Stimulated activated effector memory CD8-positive, alpha-beta T cell treated with anti-CD3 and anti-CD28 coated beads, Interleukin-12 subunit alpha, Interleukin-12 subunit beta, amount 100 ng/mL, for 72 hours (primary cell): ENCODE measurements at places on chromosomes 6 and 20.

- DNase-seq: no peak
Measured at GRCh38 chr6:43396408-43397149, 27.1 kb upstream of the ZNF318 start.

GRCh38 chr6:113405326-113406047 is 451.7 kb upstream of the MARCKS start:
- no peak for DNase-seq

DNA sequence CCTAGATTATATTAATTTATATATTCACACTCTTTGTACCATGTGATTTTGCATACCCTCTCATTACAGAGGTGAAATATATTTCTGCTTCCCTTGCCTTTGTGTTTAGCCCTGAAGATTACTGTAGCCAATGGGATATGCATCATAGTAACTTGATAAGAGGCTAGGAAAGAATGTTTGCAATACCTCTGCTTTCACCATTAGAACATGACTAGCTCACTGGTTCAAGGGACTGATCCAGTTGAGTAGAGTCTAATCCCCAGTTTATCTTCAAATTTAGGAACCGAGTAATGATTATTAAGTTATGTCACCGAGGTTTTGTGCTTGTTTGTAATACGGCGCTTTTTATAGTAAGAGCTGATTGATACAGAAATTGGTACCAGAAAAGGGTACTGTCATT is 552.6 kb upstream of the GJE1 start:
- no peak for DNase-seq

DNA sequence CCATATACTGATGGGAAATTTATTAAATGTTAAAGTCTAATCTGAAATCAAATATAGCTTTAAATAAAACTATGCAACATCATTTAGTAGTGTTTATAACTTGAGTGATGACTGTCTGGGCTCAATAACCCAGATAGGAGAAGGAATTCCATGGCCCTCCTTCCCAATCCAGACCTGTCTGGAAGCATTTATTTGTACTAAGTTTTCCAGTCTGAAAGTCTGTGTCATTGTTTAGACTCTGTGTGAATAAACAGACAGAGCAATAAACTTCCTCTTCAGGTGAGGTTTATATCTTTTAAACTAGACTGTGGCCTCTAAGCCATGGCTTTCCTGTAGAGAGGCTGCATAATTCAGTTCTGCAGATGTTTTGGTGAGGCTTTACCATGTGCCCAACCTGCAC is 176.4 kb downstream of the SOX4 start:
- no peak for DNase-seq

DNA sequence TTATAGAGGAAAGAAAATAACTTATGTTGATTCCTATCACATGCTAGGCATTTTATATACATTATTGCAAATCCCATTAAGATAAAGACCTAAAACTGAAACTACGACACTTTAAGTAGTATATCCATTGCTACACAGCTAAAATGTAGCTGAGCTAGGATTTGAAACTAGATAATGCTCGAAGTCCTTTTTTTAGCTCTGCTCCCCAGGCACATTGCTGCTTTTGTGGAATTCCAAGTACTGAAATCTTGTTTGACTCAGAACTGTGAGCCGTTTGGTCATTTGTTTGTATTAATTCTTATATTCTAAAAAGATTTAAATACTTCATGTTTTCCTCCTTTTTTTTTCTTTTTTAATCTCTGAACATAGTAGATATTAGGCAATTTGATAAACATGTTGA is 644.8 kb downstream of the HACE1 start:
- DNase-seq: no peak

DNA sequence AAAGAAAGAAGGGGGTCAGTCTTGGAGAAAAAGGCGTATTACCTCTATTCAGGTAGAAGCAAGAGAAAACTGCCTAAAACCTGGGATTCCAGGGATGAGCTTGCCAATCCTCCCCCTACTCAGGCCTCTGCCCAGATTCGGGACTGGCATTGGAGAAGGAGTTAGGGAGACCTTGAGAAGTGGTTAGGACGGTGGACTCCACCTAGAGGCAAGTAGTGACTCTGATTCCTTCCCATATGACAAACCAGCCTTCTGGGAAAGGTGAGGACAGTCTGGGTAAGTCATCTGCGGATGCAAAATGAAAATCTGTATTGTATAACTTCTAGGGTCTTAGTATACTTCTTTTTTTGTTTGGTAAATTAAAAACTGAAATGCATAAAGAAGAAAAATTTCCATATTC is 43.8 kb downstream of the SLX4IP start:
- no peak for DNase-seq

GRCh38 chr6:170080828-170081371 is 210.0 kb downstream of the DLL1 start:
- no peak for DNase-seq
